ENCODE measurements at places on chromosomes 1 and 21.

DNA sequence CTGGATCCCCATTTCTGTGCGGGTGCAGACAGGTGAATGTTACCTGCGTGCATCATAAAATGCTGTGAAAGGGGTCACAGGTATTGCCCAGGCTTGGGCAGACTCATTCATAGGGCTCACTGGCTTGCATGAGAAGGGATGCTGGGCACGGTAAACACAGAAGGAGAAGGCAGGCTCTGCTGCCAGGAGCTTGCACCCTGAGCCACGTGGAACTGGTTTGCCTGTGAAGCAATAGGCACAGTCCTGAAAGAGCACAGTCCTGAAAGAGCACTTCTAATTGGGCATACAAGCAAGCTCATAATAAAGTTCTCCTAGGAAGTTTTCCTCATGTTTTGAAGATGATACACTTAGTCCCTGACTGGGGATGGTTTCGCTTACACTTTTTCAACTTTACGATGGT is 40.9 kb downstream of the GALNT2 start:
- DNase-seq, result no peak

DNA sequence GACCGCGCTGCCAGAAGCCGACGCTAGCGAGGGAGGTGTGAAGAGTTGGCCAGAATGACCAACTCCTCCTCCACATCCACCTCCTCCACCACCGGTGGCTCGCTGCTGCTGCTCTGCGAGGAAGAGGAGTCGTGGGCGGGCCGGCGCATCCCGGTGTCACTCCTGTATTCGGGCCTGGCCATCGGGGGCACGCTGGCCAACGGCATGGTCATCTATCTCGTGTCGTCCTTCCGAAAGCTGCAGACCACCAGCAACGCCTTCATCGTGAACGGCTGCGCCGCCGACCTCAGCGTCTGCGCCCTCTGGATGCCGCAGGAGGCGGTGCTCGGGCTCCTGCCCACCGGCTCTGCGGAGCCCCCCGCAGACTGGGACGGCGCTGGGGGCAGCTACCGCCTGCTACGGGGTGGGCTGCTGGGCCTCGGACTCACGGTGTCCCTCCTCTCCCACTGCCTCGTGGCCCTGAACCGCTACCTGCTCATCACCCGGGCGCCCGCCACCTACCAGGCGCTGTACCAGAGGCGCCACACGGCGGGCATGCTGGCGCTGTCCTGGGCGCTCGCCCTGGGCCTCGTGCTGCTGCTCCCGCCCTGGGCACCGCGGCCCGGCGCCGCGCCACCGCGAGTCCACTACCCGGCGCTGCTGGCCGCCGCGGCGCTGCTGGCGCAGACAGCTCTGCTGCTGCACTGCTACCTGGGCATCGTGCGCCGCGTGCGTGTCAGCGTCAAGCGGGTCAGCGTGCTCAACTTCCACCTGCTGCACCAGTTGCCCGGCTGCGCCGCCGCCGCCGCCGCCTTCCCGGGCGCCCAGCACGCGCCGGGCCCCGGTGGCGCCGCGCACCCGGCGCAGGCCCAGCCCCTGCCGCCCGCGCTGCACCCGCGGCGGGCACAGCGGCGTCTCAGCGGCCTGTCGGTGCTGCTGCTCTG is 1.2 kb downstream of the GPR88 start:
- peak; percentile 55 for DNase-seq

DNA sequence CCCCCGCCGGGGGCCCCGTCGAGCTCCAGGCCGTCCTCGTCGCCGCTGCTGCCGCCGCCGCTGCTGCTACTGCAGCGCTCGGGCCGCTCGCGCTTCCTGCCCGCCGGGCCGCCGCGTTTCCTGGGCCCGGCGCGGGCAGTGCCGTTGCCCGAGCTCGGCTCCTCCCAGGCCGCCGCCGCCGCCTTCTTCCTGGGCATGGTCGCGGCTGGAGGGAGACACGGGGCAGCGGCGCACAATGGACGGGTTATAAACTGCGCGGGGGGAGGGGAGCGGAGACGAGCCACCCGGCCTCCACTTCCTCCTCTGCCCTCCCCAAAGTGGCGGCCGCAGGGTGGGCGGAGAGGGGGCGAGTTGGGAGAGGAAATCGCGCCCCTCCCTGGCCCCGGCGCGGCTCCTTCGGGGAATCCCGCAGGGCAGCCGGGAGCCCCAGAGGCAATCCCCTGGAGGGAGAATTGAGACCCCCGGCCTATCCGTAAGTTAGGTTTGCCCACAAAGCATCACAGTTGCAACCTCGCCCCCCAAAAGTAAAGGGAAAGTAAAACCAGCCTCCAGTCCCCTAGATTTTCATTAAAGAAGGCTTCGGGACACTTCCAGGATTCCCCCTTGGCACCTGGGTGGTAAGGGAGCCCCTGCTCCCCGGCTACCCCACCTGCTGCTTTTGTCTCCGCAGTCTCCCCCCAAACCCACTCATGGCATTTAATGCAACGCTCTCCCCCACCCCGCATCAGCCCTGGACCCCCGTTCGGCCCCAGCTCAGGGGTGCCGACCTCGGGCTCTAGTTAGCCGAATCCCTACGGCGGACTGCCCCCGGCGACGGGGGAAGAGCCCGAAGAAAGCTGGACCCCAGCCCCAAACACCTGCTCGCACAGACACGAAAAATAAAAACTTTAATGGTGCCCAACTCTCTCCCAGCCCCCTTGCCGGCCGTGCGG is 893 bp downstream of the RCC2 start:
- DNase-seq, result peak; percentile 63

DNA sequence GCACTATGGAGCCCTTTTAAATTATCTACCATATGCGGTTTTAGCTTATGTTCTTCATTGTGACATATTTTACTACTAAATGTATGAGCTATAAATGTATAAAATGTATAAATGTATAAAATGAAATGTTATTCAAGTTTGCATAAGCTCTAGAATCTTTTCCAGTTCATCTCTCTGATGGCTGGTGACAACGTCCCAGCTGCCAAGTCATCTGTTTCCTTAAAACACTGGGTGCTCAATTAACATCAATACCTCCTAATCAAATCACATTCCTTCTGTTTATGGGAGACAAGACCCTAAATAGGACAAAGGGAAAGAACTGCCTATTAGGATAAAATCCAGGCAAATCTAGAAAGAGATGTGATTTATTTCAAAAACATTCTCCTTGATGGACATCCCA is 22.9 kb downstream of the DSTYK start:
- DNase-seq, result no peak

- no peak for DNase-seq
Measured at GRCh38 chr1:189499736-189500135, 977.9 kb downstream of the BRINP3 start.

DNA sequence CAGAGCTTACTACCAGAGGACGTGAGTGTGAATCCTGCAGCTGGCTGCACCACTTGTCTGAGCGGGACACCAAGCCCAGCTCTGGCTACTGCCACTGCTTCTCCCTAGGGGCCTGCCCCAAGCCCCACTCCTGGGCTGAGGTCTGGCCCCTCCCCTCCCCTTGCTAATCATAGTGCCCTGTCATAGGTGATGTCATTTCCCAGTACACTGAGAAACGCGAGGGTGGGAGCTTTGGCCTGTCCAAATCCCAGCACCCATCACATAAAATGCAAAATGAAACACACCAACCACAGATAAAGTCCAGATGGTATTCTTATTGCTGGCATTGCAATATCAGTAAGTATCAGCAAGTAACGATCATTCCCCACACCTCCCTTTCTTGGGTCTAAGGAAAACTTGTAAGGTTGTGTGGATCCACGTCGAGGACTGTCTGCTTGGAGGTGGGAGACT is 77.7 kb downstream of the TOMM20 start:
- DNase-seq, result no peak

All from AG08396 (cell line).